NCI-H2081 (cell line): ENCODE measurements at places on chromosomes 12 and 14.

- DNase-seq: no peak
Observed at GRCh38 chr12:224330-224729, 10.4 kb upstream of the SLC6A12 start.

DNA sequence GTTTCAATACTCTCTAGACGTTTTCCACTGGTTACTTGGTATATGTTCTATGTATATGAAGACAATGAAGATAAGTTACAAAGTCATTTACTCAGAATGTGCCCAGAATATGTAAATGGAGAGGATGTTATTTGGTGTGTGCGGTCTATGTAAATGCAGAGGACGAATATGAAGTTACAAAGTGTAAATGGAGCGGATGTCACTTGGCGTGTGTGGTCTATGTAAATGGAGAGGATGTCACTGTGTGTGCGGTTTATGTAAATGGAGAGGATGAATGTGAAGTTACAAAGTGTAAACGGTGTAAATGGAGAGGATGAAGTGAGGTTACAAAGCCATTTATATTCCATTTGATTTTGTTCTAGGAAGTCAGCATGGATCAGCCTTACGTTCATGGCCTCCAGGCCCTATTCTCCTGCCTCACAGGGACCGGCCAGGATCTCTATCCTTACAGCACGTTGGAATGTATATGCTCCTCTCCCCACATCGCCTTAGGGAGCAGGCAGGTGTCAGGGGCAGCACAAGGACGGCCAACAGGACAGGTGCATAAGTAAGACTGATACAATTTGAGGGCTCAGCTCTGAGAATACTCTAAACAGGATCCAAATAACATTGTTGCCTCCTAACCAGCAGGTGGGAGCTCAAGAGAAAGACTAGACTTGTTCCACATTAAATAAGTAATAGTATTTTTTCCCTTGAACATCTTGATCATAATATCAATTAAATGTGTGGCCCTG, 42.4 kb downstream of the GLRX5 start:
- no peak for DNase-seq

- peak; percentile 16 for DNase-seq
Observed at GRCh38 chr14:69612783-69613130, 1.4 kb downstream of the SUSD6 start.

DNA sequence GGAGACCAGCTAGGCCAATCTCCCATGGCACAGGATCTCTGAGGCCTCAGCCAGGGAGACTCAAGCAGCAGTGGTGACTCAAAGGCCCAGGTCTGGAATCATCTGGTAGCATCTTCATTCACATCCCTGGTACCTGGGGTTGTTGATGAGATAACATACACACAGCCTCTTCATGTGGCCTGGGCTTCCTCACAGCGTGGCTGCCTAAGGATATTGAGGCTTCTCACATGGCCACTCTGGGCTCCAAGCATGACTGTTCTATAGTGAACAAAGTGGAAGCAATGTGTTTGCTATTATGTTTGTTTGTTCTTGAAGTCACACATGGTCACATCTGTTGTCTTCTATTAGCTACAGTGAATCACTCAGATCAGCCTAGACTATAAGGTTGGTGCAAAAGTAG, 584.1 kb downstream of the VRK1 start:
- no peak for DNase-seq

DNA sequence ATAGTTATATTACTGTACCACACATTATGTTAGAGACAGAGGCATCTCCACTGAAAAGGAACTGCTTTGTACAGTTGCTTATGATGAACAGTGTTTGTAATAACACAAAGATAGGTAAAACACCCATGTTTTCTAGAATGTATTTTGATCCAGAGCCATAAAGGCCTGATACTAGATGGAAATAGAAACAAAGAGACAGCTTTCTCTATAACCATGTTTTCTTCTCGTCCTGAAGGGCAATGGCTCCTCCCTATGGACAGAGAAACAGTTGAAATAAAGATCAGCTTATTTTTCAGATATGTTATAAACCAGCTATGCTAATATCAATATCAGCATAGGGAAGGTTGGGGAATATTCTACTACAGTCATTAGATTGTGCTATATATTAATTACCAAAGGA, 109.2 kb downstream of the ATXN7L3B start:
- DNase-seq: peak; percentile 24

GRCh38 chr14:70113211-70113610, 75.5 kb downstream of the SLC8A3 start:
- DNase-seq: no peak

DNA sequence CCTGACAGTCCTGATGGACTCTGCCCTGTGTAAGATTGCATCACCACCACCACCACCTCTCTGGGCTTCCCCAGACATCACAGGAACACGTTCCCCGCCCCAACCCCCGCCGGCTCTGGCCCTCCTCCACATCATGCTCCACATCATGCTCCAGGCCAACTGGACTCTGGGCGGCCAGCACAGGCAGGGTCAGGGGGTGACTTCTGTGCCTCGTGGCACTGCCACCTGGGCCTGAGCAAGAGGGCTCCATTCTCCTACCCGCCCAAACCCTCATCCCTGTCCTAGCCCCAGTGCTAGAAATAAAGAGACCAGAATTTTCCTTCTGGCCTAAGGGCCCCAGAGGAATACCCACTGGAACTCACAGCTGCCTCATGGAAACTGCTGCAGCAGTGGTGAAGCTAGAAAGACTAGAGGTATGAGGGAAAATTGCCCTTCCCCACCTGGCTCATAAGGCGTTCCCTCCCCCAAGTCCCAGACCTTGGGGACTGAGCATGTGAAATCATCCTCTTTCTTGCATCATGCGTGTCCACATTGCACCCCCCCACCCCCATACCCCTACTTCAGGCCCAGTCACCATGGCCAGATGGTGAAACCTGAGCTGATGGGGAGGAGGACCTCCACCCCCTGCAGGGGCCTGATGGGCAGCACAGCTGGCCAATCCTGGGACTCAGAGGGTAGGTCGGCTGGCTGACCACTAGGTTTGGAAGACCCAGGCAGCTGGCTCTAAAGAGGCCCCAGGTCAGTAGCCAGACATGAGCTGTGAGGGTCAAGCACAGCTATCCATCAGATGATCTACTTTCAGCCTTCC, at the start of gene INHBE:
TSS of gene INHBE (plus strand) at position 742 of the 808 bp plus-strand sequence. CDS start 230 bp downstream, outside the sequence.
- no peak for DNase-seq

- DNase-seq: peak; percentile 66
Observed at GRCh38 chr12:111412007-111412829, 6.5 kb downstream of the SH2B3 start.

DNA sequence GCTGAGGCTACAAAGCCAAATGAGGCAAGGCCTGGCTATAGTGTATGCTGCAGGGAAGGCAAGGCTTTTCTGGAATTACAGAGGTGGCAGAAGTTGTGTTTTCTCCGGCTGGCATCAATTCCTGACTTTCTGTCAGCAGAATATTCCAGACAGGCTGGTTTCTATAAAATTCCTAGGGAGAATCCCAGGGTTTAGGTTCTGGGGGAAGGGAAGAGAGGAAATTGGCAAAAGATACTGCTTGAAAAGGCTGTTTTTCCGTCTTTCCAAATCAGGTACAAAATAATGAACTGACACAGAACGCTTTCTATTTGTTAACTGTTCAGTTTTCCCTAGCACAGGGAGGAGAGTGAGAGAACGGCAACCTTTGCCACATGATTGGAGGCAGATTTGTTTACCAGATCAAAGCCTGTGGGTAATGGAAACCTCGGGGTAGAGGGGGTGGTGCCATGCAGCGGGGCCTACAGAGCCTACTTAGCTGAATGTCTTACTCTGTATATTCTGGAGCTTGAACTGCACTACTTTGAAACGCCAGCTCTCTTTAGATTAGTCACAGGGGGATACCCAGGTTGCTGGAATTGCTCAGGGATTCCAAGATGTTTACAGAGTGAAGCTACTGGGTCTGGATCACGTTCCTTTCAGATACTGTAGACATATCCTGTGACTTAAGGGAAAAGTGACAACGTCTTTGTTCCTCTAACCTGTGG, 65.8 kb upstream of the DACT1 start:
- DNase-seq: no peak

- DNase-seq: no peak
Observed at GRCh38 chr12:64029013-64029857, 184.7 kb downstream of the SRGAP1 start.

DNA sequence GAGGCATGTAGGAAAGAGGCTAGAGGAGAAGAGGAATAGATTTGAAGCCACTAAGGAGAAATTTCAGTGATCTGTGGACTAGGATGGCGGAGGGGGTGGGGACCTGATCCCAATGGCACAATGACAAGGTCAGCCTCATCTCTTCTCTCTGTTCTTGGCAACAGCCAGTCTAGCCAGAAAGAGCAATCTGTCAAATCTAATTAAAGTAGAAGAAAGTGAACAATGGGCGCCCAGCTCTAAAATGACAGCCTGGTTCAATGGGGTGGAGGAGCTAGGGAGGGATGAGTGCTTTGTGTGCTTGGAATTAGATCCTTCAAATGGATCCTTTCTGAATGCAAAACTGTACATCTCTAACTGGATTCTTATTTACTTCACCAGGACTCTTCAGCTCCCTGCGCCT, 37.2 kb upstream of the TUBA1C start:
- DNase-seq: peak; percentile 25

DNA sequence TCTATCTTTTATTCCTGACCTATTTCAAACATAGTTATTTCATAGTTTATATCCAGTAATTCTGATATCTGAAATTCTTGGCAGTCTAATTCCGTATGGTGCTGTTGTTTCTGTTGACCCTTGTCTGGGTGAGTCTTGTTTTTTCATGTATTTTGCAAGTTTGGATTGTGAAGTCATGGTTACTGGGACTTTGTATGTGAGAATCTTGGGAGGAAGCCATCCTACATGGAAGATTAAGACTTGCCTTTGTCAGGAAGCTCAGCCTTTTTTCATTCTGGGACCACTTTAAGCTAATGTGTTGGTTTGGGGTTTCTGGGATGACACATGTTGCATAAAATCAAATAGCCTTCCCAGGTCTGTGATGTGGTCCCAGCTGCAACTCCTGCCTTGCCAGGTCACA, 191.6 kb upstream of the E2F7 start:
- DNase-seq: no peak

- no peak for DNase-seq
Observed at GRCh38 chr12:2246358-2246757, 193.6 kb downstream of the CACNA1C start.

DNA sequence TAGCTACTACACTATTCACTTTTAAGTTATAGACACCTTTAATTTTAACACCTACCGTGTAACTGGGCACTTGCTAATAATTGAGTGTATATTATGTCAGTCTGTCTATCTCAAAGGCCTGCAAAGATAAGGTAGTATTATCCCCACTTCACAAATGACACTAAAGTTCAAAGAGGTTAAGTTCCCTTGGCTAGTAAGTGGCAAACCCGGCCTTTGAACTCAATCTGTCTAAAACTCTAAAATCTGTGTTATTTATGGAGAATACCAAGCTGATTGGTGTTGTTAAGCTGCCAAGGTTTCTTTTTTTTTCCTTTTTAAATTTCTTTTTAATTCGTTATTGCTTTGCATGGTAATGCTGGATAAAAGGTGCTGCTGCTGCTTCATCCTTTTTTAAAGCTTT, 37.7 kb downstream of the YLPM1 start:
- DNase-seq: no peak

GRCh38 chr12:112148031-112148513, 22.7 kb downstream of the TRAFD1 start:
- DNase-seq: no peak

- no peak for DNase-seq
Observed at GRCh38 chr14:62645649-62646048, 399.6 kb downstream of the KCNH5 start.

DNA sequence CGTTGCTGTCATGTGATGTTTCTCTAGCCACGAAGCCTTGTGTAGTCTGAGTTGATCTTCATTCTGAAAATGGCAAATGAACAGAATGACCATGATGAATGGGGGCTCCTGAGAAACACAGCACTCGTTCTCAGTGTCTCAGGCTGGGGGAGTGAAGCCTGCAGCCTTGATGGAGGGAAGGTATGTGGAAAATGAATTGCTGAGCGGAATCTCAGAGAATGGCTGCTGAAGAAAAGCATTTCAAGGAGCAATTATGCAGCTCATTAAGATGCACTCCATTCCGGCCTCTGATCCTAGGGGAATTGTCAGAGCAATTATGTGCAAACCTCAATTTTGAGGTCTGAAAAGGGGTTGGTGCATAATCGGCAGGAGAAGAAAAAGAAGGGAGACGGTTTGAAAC, 167.1 kb downstream of the CHST11 start:
- no peak for DNase-seq

DNA sequence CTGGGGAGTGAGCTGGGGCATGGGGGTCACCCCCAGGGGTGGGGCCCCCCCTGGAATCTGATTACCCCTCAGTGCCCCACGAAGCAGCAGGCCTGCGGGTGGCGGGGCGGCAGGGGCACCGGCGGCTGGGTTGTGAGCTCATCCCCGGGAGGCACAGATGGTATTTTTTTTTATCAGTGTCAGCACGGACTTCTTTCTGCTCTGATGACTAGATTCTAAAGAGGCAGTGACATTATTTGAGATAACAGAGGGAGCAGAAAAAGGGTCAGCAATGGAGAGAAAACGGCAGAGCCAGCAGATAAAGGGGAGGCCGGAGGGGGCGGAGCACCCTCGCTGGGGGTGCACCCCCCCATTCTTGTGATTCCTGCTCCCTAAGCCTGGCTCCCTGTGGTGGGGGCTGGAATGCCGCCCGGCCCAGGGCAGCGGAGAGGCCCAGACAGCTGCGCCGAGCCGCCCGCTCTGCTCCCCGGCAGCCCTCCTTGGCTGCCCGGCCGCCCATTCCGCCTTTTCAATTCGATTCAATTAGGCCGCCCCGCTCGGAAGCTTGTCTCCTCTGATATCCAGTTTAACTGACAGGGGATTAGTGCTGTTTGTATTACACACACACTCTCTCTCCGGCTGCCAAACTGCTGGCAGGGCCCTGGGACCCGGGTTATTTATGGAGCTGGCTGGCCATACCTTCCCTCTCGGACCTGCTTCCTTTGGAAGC, 32.9 kb downstream of the MVK start:
- DNase-seq: peak; percentile 78

- DNase-seq: no peak
Observed at GRCh38 chr12:4112290-4112689, 161.3 kb upstream of the CCND2 start.

- no peak for DNase-seq
Observed at GRCh38 chr12:45994736-45995135, 4.4 kb upstream of the SCAF11 start.

GRCh38 chr14:23551266-23552028, at the start of gene ZFHX2:
TSS of gene ZFHX2 (minus strand) at chr14:23551765. CDS start at chr14:23535325, 16,440 bp downstream.
- DNase-seq: peak; percentile 89

GRCh38 chr14:54338696-54339317, 58.0 kb upstream of the CDKN3 start:
- no peak for DNase-seq

DNA sequence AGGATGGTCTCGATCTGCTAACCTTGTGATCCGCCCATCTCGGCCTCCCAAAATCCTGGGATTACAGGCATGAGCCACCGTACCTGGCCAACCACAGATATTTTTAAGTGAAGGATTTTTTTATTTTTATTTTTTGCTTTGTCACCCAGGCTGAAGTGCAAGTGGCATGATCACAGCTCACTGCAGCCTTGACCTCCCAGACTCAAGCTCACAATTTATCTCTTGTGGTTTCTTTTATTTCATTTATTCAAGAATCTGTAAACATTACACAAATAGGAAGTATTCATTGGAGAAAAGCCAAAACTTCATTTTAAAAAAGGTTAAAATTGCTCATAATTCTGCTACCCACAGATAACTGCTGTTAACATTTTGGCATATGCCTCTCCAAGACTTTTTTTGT, 13.3 kb downstream of the MOAP1 start:
- no peak for DNase-seq
